ENCODE measurements at places on chromosomes 11 and 22. TPM values are rescaled to one million over a fixed set of nuclear protein-coding genes. Genes with fewer than 3 reads are reported as not detected.

The KCNJ1 gene
- total RNA-seq, result not detected

The CBX6 gene
- 30.6 TPM for total RNA-seq

The UBASH3B gene
- total RNA-seq, result 38.2 TPM

The OR6M1 gene
- not detected for total RNA-seq

The CD3E gene
- not detected for total RNA-seq

The ISX gene
- not detected for total RNA-seq

The ANO9 gene
- total RNA-seq, result 1.8 TPM

The LMNTD2 gene
- 2.5 TPM for total RNA-seq

The APLNR gene
- 0.06 TPM for total RNA-seq

The FXYD2 gene
- total RNA-seq, result 19.3 TPM

The SLC1A2 gene
- total RNA-seq, result 0.06 TPM

The MORC2 gene
- total RNA-seq, result 14.1 TPM

The OR9Q1 gene
- not detected for total RNA-seq

The CFAP68 gene
- total RNA-seq, result 34.2 TPM

The SCGB1C1 gene
- not detected for total RNA-seq

The MUC6 gene
- total RNA-seq, result not detected

The GRM5 gene
- 0.01 TPM for total RNA-seq

All from A549 treated with CORT108297 at 1 μM for 4 hours (cell line).